ENCODE measurements at places on chromosomes 3 and 15.

DNA sequence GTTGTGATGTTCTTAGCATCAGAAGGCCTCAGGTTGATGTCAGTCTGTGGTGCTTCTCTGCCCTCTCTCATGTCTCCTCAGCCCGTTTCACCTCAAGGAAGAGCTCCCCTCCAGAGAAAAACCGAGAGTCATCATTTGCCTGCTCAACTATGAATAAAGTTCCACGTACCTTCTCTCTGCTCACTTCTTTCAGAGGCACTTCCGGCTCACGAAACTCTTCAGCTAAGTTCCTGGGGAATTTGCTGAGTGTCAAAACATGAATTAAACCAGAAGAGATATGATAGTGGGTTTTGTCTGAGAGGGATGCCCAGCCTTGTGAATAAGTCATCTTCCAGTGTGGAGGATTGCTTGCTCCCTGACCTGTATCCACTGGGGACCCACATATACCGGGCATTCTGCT is 37.7 kb downstream of the CCR4 start:
- no peak for DNase-seq

GRCh38 chr3:171113716-171114115 is 87.2 kb upstream of the SLC2A2 start:
- no peak for DNase-seq

- no peak for DNase-seq
Measured at GRCh38 chr3:175246766-175247165, 387.6 kb downstream of the NAALADL2 start.

DNA sequence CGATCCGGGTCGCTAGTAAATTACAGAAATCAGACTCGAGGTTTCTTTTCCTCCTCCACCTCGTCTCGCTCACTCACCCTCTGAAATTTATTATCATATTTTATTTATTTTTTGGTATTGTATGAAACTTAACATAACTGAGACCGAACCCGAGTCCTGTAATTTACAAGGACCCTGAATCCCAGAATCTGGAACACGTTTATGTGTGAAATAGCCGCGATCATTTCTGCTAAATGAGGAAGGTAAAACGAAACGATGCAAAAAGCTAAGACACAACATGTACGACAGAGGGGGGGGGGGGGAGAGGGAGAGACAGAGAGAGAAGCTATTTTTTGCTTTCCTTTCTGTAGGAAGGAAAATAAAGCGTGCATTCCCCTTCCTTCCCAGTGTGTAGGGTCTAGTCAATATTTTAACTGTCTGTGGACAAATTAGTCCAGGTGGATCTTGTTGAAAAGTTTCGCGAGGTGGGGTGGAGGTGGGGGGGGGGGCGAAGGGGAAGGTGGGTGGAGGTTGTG is 1.6 kb downstream of the BBX start:
- DNase-seq, result peak; percentile 38

DNA sequence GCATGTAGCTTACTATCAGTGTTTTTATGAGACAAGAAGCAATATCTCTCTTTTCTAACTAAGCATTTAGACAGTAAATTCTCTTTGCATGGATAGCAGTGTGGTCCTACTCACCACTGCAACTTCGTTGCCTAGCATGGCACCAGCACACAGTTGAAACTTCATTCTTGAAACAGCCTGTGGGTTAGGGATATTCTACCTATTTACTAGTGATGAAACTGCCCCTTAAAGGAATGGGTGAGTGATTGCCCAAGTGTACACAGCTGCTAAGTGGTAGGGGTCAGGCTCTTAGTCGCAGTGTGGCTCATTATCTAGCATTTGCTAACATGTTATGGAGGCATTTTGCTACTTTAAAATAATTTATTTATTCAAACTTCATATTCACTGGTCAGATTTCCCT is 78.4 kb downstream of the CHL1 start:
- no peak for DNase-seq

DNA sequence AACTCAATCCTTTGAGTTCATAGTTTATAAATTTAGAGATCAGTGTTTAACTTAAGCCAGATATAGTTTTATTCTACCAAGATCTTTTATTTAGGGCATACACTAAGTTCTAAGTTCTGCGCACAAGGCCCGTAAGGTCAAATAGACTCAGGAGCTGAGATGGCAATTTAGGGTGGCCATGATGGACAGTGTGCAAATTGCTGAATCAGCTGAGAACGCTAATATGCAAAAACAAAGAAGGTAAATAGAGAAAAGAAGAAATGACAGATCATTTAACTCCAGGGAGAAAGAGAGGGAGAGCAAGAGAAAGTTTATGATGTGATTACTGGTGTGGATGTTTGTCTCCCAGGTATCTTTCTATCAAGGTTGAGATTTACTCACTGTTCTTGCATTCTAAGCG is 678.5 kb downstream of the OTOL1 start:
- DNase-seq, result no peak

GRCh38 chr3:20401253-20401652 is 215.2 kb upstream of the SGO1 start:
- peak; percentile 42 for DNase-seq

- no peak for DNase-seq
Measured at GRCh38 chr3:48595075-48595525, at the start of gene COL7A1. Gene COL7A1 (minus strand): TSS chr3:48595329. CDS start chr3:48595159, 170 bp downstream.

DNA sequence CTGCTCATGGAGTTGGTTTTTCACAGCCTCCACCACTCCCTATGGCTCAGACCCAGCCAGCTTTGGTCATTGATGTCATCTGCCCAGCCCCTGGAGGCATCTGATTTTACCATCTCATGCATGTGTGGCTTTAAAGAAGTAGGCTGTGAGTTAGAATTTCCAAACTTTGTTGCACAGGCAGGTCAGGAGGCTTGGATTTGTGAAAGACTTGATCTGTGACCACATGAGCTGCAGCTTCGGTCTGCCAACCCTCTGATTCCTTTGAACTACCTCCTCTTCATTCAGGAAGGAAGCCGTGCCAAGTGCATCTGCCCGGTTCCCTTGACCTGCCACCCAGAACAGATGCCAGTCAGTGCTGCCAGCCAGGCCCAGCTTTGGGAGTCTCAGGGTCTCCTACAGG is 9.2 kb downstream of the CTXND1 start:
- no peak for DNase-seq

GRCh38 chr3:32841341-32841740 is 23.5 kb downstream of the TRIM71 start:
- DNase-seq, result no peak

DNA sequence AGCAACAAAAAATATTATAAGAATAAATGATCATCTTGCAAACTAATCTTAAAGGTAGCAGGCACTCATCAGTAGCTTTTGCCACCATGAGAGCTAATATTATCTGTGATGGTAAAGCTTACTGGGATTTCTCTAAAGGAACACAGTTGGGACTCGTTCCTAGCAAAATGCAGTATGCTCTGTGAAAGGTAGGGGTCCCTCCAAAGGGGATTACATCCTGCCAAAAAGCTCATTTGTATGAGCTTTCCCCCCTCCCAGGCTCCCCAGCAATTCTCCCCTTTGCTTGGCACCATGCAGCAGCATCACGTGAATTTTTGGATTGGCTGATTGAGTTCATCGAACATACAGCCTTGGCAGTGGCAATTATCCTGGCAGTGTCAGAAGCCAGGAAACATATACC is 361.0 kb upstream of the PLSCR5 start:
- no peak for DNase-seq

GRCh38 chr3:42214565-42215283 is 51.3 kb downstream of the CCK start:
- no peak for DNase-seq

- no peak for DNase-seq
Measured at GRCh38 chr3:123158899-123159390, 42.8 kb upstream of the SEC22A start.

DNA sequence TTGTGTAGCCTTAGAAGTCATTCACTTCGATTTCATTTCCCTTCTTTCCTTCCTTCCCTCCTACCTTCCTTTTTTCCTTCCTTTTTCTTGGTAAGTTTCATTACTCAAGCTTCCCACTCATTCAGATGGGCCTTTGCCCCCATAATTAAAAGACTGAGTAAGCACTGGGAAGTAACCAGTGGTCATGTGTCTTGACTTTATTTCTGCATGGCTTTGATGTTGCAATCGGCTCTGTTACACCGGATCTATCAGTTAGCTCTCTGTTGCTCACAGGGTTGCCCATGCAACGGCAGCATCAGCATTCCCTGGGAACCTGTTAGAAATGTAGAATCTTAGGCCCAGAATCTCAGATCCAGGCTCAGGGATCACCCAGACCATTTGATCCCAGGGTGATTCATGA is 25.6 kb upstream of the LARS2 start:
- peak; percentile 63 for DNase-seq

- no peak for DNase-seq
Measured at GRCh38 chr3:171850960-171851659, 8.0 kb downstream of the TMEM212 start.

GRCh38 chr3:151794080-151794479 is 19.8 kb upstream of the AADAC start:
- DNase-seq, result no peak

DNA sequence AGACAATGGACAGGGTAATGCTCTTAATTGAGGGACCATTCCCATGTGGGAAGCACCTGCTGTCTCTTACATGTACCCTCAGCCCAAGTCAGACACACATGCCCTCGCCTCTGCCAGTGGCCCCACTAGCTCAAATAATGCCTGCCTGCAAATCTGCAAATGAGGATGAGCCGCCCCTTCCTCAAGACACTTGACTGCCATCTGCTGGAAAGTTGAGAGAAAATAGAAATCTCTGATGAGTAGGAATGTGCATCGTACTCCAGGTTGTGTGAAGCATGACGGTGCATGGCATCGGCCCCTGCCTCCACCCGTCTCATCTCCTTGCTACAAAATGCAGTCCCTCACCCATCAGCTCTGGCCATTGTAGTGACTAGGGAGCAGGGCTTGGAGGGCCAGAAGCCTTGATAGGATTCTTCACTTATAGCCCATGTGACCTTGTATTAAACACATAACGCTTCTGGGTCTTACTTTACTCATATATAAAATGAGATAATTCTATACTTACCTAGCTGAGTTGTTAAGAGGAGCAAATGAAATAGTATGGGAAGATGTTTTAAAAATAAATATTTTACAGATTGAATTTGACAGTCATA is 6.3 kb upstream of the SCN5A start:
- peak; percentile 39 for DNase-seq

GRCh38 chr3:172595664-172596393 is 72.6 kb upstream of the TNFSF10 start:
- peak; percentile 69 for DNase-seq

DNA sequence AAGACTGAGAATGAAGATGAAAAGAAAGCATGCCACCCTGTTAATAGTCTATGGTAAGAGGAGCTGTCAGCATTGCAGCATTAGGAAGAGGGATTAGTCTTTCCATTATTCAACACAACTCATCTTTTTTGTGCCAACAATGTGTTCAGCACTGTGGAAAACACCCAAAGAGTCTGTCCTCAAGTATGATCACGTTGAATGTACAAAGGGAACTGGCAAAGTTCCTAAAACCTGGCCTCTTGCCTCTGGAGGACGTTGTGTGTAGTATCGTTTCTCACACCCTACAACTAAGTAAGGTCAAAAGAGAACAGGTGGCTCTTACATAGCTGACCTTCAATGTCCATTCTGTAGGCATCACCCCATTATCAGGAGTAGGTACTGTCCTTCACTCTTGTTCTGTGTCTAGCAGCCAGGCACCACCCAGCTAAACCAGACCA is 147.9 kb upstream of the THBS1 start:
- no peak for DNase-seq

All from amniotic epithelial cell (primary cell).